WTC11 (cell line): ENCODE measurements at places on chromosomes 16 and 17.

DNA sequence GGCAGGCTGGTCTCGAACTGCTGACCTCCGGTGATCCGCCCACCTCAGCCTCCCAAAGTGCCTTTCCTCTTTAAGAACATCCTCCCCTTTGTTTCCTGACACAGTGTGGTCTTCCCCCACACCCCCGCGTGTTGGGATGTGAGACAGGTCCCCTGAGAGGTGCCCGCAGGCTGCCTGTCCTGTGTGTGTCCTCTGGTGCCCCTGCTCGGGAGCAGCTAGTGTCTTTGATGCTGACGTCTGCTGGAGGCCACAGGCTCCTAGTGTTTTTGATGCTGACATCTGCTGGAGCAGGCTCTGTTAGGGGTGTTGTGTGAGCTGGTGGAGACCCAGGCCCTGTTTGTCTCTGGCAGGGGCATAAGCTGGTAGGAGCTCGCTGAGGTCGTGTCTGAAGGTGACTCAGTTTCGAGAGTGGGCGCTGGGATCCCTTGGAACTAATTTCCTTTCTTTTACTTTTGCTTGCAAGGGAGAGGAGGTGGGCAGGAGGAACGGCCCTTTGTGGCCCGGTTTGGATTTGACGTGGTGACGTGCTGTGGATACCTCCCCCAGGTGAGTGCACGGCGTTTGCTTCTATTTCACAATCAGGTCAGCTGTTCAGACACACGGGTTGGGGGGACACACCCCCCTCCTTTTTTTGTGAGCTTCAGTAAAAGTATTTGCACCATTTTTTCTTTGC is 6.0 kb downstream of the FN3KRP start:
- DNase-seq, result no peak

GRCh38 chr17:7156342-7156940 is 22.7 kb downstream of the ASGR1 start:
- DNase-seq, result no peak

DNA sequence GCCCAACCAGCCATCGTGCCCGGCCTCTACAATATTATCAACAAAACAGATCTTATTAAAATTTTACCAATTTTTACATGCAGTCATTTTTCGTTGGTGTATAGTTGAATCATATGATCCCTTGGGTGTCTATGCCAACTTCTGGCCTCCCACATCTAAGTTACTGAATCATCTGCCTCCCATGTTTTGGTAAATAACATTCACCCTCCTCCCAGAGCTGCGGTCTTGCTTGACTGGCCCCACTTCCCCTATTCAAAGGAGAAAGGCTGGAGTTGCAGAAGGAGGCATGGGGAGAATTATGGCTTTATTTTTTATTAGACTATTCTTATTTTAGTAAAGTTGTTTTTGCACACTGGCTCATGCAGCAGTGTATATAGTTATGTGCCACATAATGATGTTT is 18.5 kb upstream of the CCL23 start:
- DNase-seq, result no peak

GRCh38 chr17:68567035-68567434 is 34.1 kb downstream of the FAM20A start:
- no peak for DNase-seq

DNA sequence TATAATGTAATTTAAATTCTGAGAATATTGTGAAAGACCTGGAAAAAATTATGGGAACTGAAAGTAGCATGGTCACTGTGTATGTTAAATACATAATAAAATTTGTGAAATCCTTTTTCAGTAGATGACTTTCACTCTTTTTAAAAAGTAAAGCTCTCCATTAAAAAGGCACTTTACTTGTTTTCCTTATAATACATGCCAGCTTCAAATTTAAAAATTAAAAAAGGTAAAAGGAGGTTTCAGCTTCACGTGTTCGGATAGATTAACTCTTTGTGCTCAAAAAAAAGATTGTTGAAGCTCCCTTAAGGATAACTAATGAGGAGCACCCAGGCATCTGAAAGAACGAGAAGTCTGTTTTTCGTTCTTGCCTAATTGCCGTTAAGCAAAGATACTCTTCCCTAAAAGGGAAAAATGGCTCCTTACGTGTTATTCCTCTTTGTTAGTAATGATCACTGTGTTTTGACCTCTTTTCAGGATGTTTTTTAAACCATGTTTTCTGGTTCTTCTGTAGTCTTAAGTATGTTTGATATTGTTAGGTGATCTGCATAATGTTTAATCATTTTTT is 87.8 kb downstream of the TUBD1 start:
- no peak for DNase-seq

- DNase-seq, result no peak
Observed at GRCh38 chr17:38797158-38797490, 2.2 kb downstream of the PIP4K2B start.

DNA sequence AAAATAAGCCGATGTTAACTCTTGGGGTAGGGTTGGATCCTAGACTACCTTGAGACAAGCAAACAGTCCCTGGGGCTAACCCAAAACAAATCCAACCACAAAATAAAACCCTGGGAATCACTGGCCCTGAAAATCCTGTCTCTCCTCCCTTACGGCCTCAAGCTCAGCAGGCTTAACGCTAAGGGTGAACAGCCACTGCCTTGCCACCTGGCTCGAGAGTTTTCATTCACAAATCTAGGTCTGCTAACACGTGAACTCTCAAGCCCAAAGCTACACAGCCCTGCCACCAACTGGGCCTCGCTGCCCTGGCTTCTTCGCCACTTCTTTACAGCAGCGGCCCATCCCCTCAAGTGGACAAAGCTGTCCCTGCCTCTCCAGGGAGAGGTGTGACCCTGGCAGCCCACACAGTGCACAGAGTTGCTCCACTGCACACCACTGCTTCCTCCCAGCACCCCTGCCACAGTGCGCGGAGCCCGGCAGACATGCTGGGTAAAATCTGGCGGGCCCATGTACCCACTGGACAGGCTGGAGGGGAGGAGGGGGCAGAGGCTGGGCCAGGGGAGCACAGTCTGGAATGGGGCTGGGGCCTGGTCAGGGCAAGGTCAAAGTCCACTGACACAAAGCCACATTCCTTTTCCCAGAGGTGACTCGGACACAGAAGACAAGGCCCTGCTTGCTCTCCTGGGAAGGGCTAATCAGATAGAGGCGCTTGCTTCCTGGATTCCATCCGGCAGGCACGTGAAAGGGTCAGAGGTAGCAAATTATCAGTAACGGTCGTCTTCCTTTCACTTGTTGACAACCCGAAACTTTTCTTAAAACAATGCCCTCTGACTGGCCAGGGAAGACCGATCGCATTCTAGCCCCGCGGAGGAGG is 996 bp downstream of the PCYT2 start:
- no peak for DNase-seq
